Activated T-helper 1 cell treated with anti-CD3 and anti-CD28 coated beads, Interleukin-2, amount 50 U/mL, for 16 hours (primary cell): ENCODE measurements at places on chromosomes 12 and 14.

GRCh38 chr14:55794655-55795595 lies 214.9 kb downstream of the KTN1 start:
- DNase-seq = no peak

- no peak for DNase-seq
Measured at GRCh38 chr14:69693145-69693544, 73.8 kb upstream of the SRSF5 start.

- no peak for DNase-seq
Measured at GRCh38 chr12:113333877-113334785, 778 bp downstream of the SLC8B1 start.

DNA sequence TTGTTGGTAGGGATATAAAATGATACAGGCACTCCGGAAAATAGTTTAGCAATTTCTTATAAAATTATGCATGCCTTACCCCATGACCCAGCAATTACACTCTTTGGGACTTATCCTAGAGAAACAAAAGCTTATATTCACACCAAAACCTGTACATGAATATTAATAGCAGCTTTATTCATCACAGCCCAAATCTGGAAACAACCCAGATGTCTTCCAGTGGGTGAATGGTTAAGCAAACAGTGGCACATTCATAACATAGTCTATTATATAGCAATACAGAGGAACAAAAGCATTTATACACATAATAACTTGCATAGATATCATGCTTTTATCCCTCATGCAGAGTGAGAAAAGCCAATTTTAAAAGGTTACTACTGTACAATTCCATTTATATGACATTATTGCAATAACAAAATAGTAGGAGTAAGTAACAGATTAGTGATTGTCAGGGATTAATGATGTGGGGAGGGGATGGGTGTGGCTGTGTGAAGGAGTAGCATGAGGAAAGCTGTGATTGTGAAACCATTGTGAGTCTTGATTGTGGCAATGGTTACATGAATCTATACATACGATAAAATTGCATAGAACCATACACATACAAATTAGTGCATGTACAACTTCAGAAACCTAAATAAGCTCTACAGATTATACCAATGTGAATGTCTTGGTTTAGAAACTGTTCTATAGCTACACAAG lies 363.1 kb upstream of the OR4E1 start:
- no peak for DNase-seq

GRCh38 chr14:92850492-92850891 lies 56.4 kb downstream of the GOLGA5 start:
- DNase-seq = no peak

DNA sequence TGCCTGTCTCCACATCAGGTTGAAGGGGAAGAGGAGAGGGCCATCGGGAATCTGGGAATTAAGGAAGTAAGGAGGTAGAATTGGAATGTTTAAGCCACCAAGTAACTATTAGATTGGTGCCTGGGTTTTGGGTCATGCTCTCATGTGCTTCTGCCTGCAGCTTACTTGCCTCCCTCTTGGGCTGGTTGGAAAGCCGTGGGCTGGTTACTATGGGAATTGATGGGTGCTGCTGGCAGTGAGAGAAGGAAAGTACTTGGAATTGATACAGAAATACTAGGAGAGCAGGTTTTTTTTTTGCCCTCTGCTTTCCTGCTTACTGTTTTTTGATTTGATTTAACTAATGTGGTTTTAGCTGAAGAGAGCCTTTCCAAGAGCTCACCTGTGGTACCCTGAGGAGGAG lies 493.5 kb upstream of the RGS6 start:
- no peak for DNase-seq

- DNase-seq = no peak
Measured at GRCh38 chr14:97138801-97139200, 341.6 kb downstream of the VRK1 start.

DNA sequence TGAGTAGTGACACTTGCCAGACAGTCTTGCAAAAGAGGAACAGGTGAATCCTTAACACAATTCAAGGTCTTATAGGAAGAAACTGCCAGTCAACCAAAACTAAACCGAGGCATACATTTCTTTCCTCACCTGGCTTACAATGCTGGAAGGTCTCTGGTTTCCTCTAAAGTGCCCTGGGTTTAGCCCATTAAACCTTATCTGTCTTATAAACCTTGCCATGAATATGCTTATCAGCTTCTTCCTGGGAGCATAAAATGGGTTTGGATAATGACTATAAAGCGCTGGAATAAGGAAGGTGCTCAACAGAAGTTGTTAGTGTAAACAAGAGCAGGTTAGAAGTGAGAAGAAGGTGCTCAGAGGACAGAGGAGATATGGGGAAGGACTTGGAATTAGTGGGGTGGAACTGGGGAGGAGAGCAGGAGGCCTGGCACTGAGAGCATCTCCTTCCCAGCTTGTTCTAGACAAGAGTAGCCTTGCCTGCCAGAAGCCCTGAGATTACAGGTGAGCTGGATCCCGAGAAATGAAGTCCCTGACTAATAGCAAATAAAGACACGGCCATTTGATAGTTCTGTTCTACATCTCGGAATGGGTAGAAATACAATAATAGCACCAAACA lies 14.1 kb upstream of the GPRC5A start:
- no peak for DNase-seq

GRCh38 chr12:123971770-123972456 lies 718 bp downstream of the CCDC92 start:
- no peak for DNase-seq

DNA sequence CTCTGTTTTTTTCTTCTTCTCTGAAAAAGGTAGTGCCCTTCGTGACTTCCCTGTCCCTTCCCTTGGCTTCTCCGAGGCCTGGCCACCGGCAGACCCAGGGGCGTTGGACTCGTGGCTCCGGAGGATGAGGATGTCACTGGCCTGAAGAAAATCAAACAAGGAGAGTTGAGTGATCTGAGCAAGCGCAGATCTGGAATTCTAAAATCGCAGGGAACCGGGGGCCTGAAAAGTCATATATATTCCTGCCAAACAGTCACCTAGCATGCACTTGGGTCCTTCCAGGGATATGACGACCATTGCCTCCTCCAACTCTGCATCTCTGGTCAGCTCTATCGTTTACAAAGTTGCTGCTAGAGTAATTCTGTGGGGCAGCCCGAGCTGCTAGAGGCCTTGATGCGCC lies 5.2 kb upstream of the PNMA1 start:
- DNase-seq = no peak

- DNase-seq = no peak
Measured at GRCh38 chr12:14828892-14829291, 14.4 kb downstream of the ART4 start.

DNA sequence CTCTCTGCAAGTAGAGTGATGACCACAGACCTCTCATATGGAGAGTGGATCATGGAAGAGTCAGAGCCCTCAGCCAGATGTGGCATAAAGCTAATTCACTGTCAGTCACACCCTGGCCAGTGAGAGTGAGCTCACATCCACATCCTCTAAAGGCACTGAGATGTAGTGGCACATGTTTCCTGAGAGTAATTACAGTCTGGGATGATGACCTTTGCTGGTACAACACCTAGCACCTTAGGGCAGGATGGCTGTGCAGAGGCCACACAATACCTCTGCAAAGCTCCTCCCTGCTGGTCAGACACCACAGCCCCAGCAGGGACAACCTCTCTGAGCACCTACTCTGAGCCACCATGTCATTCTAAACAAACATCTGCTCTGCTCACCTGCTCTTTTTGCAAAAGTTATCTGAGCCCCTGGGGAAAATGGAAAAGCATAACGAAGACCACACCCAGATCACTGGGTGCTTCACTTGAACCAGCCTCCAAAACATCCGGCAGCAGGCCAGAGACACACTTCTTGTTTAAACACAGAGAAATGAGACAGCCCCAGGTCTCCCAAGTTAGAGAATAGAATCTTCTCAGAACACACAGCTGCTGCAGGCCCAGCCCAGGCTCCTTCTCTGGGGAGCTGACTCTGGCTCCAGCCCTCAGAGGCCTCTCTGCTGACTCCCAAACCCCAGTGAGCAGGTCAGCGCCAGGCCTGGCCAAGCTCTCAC lies 30.3 kb downstream of the PITPNM2 start:
- DNase-seq = no peak

DNA sequence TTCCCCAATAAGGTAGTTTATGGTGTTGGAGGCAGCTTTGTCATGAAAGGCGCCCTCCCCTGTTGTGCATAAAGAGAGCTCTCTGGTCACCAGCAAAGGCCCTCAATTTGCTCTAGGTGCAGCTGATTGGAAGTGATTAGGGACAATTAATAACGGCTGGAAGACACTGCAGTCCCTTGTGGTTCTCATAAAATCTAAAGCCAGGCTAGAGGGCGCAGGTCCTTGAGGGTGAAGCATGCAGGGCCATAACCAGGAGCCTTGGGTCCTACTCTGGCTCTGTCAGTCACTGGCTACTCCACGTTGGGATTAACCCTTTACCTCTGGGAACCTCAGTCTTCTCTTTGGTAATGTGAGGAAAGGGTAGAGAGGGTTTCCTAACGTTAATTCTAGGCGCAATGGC lies 1.9 kb downstream of the DAAM1 start:
- DNase-seq = no peak

- DNase-seq = no peak
Measured at GRCh38 chr12:89669197-89669596, 39.4 kb downstream of the ATP2B1 start.

GRCh38 chr14:102928412-102929240 lies 6.2 kb downstream of the AMN start:
- DNase-seq = peak; percentile 62

DNA sequence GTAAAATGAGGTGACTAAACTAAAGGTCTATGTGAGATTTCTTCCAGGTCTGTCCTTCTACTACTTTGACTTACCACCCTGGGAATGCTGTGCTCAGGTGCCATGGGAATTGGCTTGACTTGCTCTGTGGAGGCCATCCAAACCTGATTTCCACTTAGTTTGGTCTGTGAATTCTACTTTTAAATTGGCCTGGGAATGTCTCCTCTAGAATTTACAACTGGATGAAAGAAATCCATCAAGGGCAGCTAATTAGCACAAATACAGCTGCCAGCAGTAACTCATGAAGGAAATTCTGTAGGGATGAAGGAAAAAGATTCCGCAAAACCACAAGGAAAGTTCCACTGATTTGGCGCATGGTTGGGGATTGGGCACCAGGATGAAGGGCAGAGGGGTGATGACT lies 31.7 kb upstream of the FRMD6 start:
- DNase-seq = no peak

DNA sequence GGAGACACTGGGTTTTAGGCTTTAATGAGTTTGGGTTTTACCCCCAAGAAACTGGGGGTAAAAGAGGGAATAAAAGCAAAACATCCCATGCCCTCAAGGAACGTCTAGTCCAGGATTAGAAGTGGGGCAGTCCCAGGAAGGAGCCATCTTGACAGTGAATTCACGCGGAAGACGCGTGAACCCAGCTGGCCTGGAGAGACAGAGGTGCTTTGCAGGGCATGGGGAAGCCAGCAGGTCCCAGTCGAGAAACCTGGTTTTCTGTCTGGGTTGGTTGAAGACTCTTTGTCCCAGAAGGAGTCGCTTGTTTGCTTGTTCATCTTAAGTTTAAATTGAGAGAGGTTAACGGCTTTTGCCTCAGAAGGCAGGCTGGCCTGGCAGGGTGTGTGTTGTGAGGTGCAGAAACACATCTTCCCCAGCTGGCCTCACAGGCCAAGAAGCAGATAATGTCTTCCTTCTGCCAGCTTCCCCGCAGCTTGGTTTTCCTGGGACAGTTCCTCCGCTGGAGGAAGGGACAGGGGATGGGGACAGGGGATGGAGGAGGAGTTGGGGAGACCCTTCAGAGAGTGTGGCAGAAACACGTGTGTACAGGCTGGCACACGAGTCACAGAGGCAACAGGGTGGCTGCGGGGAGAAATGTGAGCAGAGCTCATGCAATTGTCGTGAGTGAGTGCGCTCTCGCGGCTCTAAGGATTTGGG lies 18.5 kb upstream of the CD9 start:
- DNase-seq = no peak

- no peak for DNase-seq
Measured at GRCh38 chr14:75392686-75393641, 34.9 kb upstream of the JDP2 start.

DNA sequence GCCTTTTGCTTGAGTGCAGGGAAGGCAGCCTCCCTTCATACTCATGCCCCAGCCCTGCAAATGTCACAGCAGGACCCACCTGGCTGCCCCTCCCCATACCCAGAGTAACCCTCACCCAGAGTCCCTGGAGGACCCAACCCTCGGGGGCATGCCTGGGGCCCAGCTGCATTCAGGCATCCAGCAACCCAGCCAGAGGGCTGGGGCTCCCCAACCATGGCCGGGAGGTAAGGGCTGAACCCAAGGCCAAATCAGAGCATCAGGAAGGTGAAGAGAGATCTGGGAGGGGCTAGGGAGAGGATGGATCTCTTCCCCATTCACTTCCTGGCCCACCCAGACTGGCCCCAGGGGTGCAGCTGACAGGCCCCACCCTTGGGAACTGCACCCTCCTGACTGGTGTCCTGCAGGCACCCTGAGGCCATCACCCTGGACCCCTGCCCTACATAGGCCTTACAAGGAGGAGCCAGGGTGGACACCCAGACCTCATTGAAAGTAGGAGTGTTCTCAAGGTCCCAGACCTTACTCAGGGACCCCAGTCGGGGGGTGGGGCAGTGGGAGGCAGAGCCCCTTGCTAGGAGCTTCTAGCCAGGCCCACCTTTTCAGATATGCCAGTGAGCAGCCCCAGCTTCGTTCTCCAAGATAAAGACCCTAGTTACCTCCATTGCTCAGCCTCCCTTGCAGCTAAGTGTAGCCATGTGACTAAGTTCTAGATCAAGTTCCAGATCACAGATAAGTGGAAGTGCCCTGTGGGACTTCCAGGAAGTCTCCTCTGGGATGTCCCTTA lies 849 bp upstream of the PLD4 start:
- DNase-seq = no peak

GRCh38 chr14:81169711-81170103 lies 51.1 kb downstream of the GTF2A1 start:
- no peak for DNase-seq

DNA sequence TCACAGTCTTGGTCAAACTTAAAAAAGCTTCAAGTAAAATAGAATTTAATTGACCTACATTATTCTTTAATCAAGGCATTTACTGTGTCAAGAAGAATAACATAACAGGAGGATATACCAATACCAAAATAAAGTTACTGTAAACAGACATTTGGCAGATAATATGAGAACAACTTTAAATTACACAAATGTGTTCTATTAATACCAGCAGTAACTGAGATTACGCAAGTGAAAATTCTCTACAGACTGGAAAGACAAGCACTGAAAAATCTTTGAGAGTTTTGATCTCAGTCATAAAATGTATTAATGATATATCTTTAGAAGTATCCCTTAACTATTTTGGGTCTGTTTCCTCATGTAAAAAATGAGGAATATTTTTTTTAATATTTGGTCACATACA lies 169.2 kb upstream of the SOX5 start:
- no peak for DNase-seq

DNA sequence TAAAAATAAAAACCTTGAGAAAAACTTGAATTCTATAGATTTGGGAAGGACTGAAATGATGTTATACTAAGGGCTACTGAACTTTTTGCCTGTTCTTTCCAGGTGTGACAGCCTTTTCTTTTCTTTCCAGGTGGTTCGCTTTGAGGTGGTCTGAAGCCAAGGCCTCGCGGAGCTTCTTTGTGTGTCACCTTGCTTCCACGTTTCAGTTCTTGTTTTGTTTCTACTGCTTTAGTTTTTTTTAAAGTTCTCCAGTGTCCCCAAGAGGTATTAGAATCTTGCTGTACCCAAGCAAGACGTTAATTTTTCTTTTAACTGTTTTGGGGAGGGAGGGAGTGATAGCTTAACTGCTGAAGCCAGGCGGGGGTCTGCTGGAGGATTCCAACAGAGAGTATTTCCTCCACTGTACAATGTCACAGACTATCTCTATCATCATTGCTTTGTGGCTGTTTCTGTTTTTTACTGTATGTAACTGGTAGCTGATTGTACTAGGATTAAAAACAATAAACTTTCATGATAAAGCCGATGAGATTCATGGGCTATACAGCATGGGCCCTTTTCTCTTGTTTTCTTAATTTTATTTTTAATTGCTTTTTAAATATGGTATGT lies 40.2 kb downstream of the PROX2 start:
- no peak for DNase-seq
